ENCODE measurements at places on chromosomes 7 and 10.
A peak's percentile ranks its signal among the peaks of the same experiment; 100 is the strongest.

GRCh38 chr10:60677531-60678129, 100.6 kb upstream of the CDK1 start:
- no peak for DNase-seq

DNA sequence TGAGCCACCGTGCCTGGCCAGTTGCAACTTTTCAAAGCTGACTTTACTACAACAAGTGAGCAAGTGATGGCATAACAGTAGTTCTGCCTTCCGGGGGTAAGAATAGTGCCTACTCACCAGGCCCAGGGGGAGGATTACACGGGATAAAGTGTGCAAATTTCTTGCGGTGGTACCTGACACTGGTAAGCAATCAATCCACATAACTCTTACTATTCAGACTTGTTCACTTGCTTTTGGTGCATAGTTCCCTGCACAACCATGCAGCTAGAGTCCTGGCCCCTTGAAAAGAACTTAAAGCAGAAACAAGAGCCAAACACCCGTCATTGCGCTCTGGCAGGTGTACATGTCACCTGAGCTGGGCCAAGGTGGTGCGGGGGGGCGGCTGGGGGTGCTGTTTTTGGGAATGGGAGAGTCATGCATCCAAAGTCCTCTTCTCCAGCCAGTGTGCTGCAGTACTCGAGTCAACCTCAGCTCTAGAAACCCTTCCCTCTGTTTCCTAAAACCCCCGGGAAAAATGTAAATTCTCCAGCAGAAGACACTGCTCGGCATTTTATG, 5.4 kb upstream of the COBL start:
- DNase-seq = no peak

GRCh38 chr7:88328787-88329186, 22.1 kb upstream of the STEAP4 start:
- no peak for DNase-seq

GRCh38 chr7:77415823-77416620, at the start of gene GSAP:
Gene GSAP, minus strand, starts transcription at chr7:77416349. Its CDS starts 28 bp downstream, at chr7:77416321.
- peak; percentile 72 for DNase-seq

DNA sequence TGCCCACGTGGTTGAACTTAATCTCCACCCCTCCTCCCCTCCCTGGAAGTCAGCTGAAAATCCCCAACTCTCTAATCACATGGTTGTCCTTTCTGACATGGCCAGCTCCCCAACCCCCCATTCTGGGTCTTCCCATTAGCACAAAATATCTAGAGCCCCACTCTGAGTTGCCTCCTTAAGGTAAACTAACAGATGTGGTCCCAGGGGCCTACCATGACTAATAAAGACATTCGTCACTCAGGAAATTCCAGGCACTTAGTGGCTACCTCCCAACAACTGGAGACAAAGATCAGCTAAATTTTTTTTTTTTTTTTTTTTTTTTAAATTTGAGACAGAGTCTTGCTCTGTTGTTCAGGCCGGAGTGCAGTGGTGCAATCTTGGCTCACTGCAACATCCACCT, 21.1 kb downstream of the CCDC126 start:
- no peak for DNase-seq

DNA sequence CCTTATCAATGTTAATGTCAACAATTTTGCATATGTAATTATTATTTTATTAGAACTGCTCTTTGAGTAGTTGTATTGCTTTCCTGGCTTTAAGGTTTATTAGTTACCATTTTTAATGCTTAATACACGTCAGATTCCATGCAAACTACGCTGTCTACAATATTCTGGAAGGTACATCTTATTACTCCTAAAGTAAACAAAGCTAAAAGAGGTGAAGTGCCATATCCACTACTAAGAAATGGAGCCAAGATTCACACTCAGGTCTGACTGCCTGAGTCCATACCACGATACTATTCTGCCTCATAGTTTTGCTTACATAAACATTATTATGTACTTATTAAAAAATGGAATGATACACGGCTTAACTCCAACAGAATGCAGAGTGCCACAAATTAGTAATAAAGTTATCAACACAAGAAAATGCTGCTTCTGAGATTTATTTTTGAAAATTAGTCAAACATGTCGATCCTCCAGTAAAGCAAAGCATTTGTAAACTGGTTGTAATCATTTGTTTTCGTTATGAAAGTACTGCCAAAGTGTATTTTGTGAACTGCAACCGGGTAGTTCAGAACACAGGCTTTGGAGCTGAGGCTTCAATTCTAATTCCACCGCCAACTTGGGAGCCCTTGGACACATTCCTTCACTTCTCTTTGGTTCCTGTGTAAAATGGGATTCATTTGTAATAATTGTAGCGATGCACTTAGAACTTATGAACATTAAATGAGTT, 1.1 kb upstream of the DMTF1 start:
- DNase-seq = no peak

DNA sequence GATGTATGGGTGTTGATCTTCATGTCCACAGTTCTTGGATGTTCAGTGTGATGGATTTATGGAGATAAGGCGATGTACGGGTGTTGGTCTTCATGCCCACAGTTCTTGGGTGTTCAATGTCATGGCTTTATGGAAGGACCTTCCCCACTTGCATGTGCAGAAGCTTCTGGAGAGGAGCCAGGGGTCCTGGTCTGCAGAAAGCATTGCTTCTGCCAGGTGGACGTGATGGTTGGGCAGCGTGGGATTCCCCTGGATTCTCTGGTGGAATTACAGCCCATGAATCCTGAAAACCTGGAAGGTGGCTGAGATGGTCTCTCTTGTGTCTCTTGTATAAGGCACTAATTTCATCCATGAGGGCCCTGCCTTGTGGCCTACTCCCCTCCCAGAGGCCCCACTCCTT, 183.7 kb upstream of the TCERG1L start:
- DNase-seq = no peak

DNA sequence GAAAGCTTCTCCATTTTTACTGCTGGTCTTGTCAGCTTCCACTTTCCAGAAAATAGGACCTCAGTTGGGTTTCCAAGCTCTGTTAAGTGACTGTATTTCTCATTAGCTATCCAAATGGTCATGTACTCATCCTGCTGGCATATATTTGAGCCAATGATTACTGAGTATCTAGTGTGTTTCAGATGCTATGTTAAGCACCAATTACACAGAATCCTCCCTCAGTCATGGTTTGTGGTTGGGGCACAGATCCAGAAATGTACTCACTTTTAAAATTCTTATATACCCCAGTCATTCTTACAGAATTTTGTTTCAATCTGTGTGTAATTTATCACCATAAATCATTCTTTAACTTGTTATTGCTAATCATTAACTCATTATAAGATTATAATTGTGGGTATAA, 362.3 kb upstream of the MTPN start:
- no peak for DNase-seq

DNA sequence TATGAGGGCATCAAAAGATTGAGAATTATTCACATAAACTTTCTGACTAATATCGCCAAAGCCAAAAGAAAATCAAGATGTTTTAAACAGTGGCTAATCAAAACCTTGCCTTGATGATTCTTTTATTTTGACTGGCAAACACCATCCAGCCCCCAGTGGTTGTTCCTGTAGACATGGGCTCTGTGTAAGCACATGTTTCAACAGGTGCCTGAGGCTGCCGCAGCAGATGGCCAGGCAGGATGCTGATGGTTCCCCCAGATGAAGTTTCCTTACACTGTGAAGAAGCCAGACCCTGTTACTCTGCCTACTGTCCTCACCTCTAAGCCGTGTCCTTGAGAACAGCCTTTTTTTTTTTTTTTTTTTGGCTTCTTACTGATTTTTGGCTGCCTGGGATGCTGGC, 146.5 kb downstream of the RAB11FIP2 start:
- no peak for DNase-seq

DNA sequence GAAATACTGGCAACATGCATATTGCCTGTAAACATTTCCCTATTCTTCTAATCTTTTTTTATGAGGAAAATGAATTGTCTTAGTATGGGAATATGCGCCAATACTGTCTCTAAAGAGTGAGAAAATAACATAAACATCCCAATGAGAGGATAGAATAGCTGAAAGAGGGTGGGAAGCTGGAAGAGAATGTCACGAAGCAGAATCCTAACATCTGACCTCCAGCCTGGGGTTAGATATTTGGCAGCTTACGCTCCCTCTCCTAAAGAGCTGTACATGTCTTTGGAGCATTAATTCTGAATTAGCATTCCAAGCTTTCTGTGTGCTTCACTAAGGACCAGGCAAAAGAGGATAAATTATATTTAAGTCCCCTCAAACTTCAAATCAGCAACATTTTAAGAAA, 31.6 kb upstream of the SLC16A12 start:
- no peak for DNase-seq

DNA sequence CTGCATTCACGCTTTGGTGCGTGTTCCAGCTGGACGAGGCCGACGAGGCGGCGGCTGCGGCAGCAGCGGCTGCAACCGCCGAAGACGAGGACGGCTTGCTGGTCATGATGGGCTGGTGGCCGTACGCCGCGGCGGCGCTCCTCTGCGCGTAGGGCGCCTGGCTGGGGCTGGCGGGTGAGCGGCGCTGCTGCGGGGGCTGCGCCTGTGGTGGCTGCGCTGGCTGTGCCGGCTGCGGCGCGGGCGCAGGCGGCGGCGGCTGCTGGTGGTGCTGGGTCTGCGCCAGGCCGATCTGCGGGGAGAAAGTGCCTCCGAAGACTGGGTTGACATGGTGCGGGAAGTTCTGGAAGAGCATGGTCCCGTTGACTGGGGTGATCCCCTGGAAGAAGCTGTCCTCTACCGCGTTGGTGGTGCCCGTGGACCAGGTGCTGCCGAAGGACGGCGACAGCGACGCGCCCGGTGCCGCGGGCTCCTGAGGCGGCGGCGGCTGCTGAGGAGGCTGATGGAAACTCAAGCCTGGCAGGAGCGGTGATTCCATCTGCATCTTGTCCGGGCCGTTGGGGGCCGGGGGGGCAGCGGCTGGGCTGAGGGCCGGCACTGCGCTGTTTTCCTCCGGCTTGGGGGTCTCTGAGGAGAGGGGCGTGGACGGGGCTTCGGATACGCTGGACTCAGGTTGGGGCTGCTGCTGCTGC, 51.1 kb downstream of the CPEB3 start:
- peak; percentile 57 for DNase-seq

DNA sequence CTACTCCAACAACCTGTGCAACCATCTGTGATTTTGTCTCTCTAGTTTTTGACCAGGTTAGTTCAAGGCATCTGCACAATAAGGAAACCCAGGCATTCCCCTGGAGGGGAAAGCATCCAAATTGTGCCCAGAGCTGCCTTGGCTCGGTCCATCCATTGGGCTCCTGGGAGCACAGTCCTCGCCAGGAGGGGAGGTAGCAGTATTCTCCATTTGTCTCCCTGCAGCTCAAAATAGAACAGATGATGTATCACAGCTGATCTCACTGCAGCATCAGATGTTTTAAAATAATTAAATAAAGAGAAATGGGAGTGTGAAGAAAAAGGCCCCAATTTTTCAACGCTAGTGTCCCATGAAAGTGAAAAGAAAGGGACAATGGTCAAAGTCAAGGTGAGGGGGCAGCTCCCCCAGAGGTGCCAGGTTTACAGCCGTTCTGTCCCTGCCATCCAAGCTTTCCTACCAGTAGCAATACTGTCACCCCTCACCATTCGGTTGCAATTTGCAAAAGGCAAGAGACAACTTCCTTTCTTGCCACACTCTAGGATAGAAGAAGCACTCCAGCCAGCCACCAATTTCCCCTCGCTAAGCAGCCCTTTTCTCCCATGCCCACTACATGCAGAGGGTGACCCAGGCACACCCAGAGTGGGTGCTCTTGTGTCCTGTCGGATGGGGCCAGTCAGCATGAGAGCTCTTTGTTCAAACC, 43.7 kb downstream of the KCNMA1 start:
- no peak for DNase-seq

DNA sequence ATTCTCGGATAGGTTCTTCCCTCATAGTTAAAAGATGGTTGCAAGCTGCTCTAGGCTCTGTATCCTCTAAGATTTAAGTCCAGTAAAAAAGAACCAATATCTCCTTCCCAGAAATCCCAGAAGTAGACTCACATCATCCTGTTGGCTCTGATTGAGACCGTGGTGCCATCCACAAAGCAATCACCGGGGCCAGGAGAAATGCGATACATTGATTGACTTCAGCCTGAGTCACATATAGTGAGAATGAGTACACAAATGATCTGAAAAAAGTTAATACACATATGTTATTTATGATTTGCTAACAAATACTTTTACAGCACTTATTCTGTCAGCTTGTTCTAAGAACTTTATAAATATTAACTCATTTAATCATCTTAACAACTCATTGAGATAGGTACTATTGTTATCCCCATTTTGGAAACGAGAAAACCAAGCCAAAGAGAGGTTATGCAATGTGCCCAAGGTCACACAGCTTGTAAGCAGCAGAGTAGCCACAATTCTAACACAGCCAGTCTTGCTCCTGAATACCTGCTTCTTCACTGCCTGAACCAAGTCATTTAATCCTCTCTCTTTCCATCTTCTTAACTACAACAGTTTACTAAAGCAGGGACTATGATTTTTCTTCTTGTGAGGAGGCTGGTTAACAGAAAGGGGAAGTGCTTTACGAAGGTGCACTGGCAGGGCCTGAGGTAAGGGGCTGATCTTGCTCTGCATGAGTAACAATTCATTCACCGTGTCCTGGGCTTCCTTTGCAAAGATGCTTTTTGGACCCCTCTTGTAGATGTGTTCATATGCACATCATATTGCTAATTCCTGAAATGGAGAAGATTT, 177.0 kb downstream of the REEP3 start:
- DNase-seq = no peak

DNA sequence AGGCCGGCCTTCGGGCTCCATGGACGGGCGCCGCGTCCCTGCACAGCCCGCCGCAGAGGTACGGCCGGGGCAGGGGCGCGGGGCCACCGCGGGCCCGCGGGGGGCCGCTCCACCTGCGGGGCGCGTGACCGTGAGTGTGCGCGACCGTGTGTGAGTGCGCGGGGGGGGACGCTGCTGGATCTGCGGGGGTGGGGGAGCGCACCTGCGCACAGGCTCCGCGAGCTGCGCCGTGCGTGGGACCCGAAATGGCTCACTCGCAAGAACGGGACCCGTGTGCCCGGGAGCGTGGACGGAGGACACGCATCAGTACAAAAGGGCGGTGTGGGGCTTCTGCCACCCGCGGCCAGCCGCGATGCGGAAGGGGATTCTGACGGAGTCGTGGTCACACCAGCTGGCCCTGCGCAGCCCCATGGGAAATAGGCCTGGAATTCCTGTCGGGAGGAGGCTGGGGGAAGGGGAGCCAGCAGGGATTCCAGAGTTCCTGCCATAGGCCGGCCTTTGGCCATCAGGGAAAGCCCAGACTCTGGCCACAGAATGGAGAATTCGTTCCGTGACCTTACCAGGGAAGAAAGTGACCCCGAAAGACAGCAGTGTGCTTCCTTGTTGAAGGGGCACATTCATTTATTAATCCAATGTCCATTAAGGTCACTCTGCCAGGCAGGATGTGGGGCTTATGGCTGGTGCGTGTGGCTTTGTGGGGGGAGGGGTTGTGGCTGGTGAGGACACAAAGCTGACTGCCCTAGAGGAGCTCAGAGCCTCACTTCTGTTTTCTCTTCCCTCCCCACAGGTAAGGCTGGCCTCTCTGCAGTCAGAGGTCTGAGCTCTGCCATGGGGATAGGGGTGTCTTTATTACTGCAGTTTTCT, 494 bp downstream of the REPIN1 start:
- DNase-seq = peak; percentile 93

Data from hepatic stellate cell (primary cell).